ENCODE measurements at places on chromosomes 13 and 19.

DNA sequence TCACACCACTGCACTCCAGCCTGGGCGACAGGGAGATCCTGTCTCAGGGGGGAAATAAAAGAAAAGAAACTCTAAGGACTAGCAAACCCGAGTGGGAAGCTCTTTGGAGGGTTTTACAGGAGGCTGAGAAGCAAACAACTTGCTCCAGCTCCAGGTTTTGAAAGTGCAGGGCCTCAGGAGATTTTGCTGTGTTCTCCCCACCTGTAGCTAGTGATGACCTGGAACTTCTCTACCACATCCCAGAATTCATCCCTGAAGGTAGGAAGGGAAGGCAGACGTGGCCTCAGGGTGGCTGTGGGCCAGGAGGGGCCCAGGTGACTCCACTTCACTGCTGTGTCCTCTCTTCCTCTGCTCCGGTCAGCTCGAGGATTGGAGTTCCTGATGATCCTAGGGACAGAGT is 16.3 kb upstream of the PSMD8 start:
- no peak for DNase-seq

- DNase-seq = no peak
Observed at GRCh38 chr13:110914081-110914330, 863 bp downstream of the ANKRD10 start.

DNA sequence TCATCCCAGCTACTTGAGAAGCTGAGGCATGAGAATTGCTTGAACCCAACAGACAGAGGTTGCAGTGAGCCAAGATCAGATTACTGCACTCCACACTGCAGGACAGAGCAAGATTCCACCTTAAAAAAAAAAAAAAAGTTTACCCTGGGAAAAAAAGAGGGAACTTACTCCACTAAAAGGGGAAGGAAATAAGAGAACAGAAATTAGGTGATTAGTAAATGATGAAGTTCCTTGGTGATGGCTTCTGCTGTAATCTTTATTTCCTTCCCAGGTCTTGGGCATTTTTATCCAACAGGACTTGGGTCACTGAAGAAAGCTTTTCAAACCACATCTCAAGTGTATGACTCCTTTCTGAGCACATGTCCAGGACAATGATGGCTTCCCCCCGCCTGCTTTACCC is 9.3 kb downstream of the ZNF780A start:
- no peak for DNase-seq

DNA sequence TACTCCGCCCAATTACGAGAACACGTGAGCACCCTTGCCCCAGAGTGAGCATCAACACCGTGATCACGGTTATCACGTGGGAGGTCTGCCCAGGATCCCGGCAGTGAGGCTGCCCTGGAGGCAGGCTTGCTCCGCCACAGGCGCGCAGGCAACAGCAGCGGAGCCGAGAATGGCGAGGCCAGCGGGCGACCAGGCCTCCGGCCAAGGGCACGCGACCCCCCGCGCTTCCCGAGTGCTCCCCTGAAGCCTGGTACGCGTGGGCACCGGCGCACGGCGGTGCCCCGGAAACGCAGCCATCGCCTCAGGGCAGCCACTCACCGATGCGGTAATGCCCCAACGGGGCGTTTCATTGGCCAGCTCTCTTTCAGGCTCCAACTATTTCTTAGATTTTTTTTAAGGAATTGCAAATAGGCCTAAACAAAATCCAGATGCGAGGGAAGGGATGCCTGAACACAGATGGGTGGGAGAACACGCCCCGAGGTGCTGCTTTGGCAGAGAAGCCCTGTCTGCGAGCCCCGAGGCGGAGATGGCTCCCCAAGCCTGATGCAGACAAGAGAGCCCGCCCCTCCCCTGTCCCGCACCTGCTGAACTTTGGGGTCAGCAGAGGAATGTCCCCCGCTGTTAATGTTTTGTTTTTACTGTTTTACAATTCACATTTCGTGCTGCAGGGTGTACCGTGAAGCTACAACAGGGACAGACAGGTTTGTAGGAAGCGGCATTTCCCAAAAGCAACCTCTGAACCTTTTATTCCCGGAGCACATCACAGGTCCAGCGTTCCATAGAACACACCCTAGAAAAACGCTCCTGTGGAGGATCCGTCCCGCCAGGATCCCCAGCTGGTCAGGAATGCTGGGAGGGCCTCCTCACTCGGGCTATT is 132.7 kb downstream of the ZDHHC20 start:
- no peak for DNase-seq

- no peak for DNase-seq
Observed at GRCh38 chr19:47306303-47306702, 3.4 kb upstream of the C5AR1 start.

DNA sequence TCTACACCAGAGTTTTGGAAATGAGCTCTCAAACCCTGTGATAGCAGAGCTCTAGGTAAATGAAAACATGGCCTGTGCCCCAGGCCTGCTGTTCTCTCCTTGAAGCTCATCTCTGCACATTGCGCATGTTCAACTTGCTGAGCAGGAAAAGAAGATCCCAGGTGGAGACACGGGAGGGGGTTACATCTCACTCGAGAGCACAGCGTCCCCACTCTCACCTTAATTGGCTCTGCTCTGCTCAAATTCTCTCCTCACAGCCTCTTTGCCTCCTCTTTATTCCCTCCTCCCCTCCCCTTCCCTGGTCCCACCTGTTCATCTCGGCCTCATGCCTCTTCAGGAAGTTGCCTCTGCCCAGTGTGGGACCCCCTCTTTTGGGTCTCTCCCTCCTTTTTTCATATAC is 44.7 kb downstream of the RGCC start:
- DNase-seq = no peak

Measured in ureter (tissue), 1 donor.